ENCODE measurements at places on chromosomes 4 and X.

DNA sequence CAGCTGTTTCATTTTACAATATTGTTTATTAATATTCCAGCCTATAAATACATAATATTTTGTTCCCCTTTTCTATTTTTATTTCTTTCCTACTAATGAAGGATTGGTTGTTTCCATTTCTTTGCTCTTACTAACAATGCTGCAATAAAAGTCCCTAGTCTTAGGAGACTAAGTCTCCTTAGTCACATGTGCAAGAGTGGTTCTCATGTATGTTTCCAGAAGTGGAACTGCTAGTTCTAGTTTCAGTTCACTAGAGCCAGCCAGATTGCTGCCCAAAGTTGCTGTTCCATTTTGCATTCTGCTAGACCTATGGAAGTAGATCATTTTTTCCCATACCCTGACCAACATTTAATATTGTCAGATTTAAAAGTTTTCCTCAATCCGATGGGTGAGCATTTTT lies 44.3 kb downstream of the CNGA1 start:
- no peak for DNase-seq

DNA sequence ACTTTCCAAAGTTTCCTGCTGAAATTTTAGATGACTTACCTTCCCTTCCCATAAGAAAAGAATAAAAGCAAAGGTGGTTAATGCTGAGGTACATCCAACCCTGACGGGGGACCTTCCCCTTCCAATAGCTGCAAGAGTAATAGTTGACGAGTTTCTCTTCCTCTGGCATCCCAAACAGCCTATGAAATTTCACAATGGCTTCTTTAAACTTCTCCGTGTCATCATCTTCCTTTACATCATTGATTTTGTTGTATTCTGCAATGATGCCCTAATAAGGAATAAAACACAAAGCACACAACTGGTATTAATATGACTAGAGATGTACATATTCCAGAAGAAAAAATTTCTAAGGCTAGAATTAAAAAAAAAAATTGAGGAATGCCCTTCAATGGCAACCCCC lies 76.6 kb downstream of the TBC1D9 start:
- no peak for DNase-seq

DNA sequence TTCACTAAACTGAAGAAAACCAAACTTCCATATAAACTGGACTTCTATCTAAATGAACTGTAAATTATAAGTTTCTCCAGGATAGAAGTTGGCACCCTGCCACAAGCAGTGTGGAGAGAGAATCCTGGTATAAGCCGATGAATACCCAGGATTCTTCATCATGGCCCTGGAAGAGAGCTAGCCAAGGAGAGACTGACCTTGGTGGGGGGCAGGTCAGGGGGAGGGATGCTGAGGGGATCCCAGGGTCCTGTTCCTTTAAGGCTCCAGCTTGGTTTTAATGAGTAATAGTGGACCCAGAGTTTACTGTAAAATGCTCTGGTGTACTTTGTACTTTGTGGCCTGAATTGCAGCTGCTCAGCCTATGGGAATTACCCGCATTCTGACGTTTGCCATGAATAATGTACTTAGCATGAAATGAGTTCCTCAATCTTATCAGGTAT lies 16.9 kb downstream of the RASSF6 start:
- no peak for DNase-seq

GRCh38 chrX:153526042-153526441 lies 8.6 kb downstream of the ATP2B3 start:
- DNase-seq: peak; percentile 30

DNA sequence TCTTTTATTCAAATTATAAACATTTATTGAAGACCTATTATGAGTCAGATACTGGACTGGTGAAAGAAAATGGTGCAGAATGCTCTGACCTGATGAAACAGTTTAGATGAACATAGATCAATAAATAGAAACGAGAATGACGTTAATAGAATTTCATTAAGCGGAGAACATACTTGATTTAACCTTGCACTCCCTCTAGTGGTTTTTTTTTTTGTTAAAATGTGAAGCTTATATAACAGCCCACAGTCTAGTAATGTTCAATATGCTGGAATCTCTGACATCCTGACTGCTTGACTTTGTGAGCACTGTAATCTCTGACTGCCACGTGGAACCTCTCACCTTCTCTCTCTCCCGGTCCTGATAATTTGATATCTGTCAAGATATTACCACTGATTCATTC lies 32.3 kb downstream of the HDAC8 start:
- DNase-seq: peak; percentile 44

DNA sequence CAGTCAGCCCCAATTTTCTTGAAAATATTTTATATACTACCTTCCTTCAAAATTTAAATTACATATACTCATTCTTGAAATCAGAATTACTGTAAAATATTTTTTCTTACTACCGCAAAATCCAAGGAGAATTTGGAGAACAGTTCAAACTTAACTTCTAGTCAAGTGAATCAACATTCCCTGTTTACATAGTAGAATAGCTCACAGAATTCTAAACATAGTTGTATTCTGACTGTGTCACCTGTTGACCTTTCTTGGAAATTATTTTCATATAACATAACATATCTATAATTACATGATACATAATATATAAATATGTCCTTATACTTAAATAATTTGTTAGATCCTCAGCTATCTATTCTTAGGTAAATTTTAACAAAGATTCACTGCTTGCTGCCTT lies 31.0 kb upstream of the FGF5 start:
- DNase-seq: no peak

- peak; percentile 75 for DNase-seq
Measured at GRCh38 chrX:53481816-53482465, 47.8 kb upstream of the HSD17B10 start.

DNA sequence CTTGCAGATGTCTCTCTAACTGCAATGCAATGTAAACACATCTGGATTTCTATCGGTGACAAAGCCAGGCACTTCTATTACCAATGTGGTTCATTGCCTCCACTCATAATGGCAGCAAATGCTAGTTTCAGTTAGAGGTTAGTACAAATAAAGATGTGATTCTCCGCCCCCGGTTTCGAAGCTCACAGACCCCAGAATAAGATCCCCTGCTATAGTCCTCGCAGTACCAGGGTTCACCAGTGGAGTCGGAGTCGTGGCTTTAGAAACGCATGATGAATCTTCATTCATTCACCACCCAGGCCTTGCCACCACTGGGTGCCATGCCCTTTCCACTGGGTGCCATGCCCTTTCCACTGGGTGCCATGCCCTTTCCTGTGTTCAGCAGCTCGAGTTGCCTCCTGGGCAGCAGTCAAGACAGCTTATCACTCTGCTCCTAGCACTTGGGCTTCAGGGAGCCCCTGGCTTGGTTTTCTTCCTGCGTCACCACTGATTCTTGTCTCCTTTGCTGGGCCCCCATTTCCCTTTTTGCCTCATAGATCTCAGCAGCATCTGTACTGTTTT lies 3.5 kb upstream of the NAA10 start:
- DNase-seq: no peak

DNA sequence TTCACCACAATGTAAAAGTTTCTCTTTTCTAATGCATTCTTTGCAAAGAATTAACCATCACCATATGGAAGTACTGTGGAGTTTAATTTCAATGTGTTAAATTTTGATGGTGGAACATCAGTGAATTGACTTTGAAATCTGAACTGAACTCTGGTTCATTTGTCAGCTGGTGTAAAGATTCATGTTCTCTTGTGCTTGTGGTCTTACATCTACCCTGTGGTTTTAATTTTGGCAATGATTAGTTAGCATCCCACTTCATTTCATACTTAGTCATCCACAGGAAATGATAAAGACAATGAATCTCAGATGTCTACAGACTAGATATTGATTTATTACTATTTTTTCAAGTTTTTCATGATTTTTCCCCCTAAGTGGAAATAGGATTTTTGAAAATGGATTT lies 77.8 kb downstream of the GRID2 start:
- DNase-seq: peak; percentile 13

DNA sequence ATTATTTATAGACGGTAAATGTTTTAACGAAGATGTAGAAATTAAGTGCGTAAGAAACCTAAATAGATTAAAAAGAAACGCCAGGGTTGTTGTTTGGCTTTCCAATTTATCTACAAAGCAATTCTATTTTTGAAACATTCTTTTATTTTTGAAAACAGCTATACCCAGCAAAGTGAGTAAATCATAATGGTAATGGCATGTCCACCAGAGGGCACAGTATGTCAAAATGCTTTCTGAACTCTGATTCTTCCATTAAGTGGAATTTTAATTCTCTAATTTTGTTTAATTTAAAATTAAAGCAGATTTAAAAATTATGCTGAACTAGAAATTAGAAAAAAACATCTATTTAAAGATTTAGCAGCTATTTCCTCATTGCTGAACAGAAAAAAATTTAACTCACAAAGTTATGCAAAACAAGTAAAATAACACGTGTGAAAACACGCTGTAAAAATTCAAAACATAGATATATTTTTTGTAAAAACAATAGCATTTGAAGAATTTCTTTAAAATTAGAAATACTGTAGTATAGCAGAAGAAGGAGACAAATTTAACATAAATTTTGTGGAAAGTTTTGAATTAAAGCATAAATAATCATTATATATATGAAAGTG lies 26.5 kb downstream of the RASSF6 start:
- DNase-seq: peak; percentile 46

- DNase-seq: no peak
Measured at GRCh38 chr4:145623831-145624230, 4.6 kb downstream of the MMAA start.

GRCh38 chr4:55830716-55831115 lies 11.1 kb downstream of the EXOC1L start:
- DNase-seq: no peak

DNA sequence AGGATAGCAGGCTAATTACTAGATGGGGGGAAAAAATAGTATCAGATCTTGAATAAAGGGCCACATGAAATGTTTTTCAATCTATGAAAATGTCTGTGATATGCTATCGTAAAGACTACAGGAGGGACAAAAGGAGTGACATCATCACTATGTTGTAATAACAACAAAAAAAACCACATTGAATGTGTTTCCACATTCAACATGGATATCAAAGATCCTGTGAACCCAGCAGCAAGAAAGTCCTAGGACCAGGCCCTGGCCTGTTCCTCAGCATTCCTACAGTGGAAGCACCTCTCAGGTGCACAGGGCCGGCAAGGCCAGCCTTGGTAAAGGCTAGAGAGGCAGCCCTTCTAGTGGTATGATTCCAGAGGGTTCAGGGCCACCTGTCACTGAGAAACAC lies 118.3 kb downstream of the RELL1 start:
- DNase-seq: no peak

DNA sequence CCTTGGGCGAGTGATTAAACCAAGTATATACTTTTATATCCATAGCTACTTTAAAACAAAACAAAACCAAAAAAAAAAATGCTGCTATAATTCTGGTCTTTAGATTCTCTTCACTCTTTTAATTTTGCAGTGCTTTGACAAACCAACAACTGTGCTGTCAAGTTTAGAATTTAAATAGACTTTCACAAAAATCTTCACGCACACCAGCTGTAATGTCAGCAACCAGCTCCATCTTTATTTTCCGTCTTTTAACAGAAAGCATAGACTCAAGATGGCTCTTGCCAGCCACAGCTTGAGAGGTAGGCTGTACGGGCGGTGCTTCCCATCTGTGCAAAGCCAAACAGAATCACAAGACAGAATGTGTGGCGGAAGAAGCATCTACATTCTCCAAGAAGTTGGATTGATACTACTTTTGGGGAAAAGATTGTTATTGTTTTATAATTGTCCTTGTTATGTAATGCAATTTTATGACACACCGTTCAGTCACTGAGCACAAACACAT lies 388.3 kb upstream of the MAGEC2 start:
- no peak for DNase-seq

GRCh38 chrX:73562458-73562857 lies 539 bp upstream of the CHIC1 start:
- no peak for DNase-seq

DNA sequence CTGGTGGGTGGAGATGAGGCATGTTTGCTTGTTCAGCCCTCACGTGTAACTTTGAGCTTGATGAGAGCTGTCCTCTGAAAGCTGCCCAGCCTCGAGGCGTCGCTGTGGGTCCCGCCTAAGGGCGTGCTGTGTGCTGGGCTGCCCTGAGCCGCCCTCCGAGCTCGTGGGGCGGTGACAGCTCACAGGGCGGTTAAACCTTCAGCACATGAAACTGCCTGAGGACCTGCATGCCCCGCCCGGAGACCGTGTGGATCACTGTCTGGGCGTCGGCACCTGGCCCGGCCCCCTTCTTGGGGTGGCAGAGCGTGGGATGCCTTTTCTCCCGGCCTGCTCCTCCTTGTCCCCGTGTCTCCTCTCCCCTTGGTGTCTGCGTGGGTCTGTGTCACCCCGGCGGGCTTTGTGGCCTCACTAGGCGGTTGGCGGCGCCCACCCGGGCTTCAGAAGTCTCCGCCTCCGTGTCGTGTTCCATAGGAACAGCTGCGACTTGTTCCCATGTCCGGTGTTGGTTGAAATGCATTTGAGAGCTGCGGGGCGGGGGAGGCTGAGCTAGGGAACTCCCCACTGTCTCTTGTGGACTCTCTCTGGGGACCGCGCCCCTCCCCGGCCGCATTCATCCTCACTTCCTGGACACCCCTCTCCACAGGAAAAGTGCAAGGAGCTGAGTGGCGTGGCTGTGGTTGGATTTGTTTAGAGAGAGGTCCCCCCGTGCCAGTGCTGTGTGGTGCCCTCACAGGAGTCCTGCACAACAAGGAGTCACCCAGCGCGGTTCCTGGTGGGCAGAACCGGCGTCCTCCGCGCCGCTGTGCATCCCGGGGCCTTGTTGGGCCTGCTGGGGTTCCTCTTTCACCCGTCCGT lies 6.8 kb downstream of the AKAP17A start:
- DNase-seq: no peak

DNA sequence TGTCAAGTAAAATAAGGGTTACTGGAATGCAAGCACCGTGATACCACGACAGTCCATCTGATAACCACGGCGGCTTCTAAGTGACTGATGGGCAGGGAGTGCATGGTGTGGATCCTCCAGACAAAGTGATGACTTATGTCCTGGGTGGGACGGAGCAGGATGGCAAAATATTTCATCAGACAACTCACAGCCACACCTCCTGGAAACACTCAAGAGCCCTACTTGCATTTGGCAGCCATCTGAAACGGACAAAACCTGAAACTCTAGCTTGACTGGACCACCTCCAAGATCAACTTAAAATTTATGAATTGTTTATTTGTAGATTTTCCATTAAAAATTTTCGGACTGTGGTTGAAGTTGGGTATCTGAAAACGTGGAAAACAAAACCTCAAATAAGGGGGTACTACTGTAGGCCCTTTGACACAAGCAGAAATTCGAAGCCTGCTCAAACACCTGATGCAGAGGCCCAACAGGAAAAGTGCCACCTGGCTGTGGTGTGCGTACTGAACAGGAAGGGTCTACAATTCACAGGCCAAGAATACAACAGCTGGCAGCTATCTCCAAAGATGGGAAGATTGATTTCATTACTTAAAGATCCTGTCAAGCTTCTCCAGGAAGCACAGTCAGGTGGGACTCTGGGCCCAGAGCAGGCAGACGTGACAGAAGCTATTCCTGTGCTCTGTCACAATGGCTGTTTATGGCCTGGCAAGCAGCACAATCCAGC lies 26.0 kb downstream of the LRIT3 start:
- DNase-seq: no peak

- DNase-seq: no peak
Measured at GRCh38 chrX:112058255-112058654, 24.3 kb downstream of the TRPC5 start.

Measured in eye (tissue), 1 donor.